ENCODE measurements at places on chromosomes 13 and 19.

DNA sequence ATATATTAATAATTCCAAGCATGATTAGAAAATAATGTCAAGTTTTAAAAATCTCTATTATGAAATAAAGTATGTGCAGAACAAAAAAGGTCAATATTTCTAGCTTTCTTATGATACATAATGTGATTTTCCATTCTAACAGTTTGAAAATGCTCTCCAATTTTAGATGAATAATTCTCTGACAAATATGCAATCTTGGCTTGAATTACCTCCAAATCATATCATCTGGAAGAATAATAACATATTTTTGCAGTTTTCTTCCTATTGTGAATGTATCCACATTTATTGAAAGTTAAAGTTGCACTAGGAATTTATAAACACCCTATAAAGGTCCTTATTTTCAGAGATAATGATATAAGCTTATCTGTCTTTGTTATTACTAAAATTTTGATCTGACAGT lies 548.5 kb upstream of the SLC10A2 start:
- H3K27me3 ChIP-seq = no peaks in the 10 kb centered on the region
- no peaks in the 10 kb centered on the region for H3K36me3 ChIP-seq
- no peak overlapping the region for H3K4me3 ChIP-seq
- H3K4me1 ChIP-seq = no peaks in the 10 kb centered on the region
- H3K27ac ChIP-seq = no peak overlapping the region

- H3K27ac ChIP-seq = no peak overlapping the region
- H3K36me3 ChIP-seq = no peaks in the 10 kb centered on the region
- no peak overlapping the region for H3K4me3 ChIP-seq
- DNase-seq = no peak
- peaks cover 43% of the 10 kb centered on the region for H3K4me1 ChIP-seq
Measured at GRCh38 chr13:78602561-78603239, 652 bp downstream of the POU4F1 start.

DNA sequence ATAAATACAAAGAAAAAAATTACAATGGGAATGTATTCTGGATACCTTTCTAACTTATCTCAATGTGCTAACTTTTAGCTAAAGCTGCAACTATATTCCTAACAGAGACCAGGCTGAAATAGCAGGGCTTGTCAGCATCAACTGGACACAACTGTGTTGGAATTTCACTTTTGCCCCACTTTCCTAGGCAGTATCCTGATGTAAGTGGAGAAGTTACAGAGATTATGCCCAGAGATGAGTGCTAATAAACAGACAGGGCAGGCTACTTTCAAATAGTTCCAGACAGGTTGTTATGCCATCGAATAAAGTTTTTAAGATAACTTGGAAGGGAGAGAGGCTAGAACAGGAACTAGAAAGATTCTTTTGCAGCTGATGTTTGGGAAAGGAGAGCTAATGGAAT lies 201.9 kb downstream of the KCTD12 start:
- no peak for DNase-seq
- no peaks in the 10 kb centered on the region for H3K36me3 ChIP-seq
- H3K4me3 ChIP-seq = no peak overlapping the region
- H3K27ac ChIP-seq = no peak overlapping the region
- no peaks in the 10 kb centered on the region for H3K27me3 ChIP-seq

- H3K36me3 ChIP-seq = no peaks in the 10 kb centered on the region
- H3K4me1 ChIP-seq = no peaks in the 10 kb centered on the region
- DNase-seq = no peak
- no peak overlapping the region for H3K4me3 ChIP-seq
Measured at GRCh38 chr13:50577806-50578205, 265.7 kb downstream of the DLEU7 start.

- no peak overlapping the region for H3K27ac ChIP-seq
- H3K4me3 ChIP-seq = no peak overlapping the region
- peaks cover 14% of the 10 kb centered on the region for H3K36me3 ChIP-seq
- H3K4me1 ChIP-seq = peaks cover 18% of the 10 kb centered on the region
- H3K27me3 ChIP-seq = no peaks in the 10 kb centered on the region
Measured at GRCh38 chr19:56309511-56310185, 5.0 kb downstream of the ZSCAN5A start.

DNA sequence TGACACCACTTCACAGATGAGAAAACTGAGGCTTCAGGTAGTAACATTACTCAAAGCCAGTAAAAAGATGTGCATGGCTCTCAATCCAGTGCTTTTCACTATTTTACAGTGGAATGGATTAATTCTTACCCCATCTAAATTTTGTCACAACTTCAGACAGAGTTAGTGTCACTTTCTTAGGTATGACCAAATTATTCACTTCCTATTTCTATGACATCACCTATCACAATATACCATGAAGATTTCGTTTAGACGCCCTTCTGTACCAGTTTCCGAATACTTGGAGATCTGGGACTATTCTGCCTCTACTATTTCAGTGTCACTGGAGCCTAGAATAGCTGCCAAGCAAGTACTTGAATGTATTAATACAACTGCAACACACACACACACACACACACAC lies 437.5 kb downstream of the KLF12 start:
- no peak overlapping the region for H3K4me3 ChIP-seq
- H3K27ac ChIP-seq = no peak overlapping the region
- no peaks in the 10 kb centered on the region for H3K4me1 ChIP-seq
- H3K27me3 ChIP-seq = no peaks in the 10 kb centered on the region

DNA sequence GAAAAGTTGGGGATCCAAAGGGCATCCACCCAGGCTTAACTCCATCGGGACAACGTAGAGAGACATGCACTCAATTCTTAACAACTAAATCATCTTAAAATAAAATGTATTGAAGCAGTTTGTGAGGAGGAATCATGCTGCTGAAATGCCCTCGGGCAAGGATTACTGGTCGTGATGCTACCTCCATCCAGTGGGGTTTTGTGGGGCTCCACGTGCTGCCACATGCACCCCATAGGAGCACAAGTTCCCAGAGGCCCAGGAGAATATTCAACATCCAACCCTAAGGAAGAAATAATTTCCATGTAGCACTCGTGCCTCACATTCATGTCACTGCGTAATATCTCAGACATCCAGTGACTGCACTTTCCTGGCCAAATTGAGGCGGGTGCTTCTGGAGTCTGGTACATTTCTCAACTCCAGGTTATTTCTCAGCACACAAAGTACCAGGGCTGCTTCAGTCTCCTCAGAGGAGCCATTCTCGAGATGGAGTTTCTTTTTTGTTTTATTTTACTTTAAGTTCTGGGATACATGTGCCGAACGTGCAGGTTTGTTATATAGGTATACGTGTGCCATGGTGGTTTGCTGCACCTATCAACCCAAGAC lies 429.8 kb downstream of the FOXO1 start:
- DNase-seq = no peak
- H3K27ac ChIP-seq = no peak overlapping the region
- no peaks in the 10 kb centered on the region for H3K4me1 ChIP-seq

DNA sequence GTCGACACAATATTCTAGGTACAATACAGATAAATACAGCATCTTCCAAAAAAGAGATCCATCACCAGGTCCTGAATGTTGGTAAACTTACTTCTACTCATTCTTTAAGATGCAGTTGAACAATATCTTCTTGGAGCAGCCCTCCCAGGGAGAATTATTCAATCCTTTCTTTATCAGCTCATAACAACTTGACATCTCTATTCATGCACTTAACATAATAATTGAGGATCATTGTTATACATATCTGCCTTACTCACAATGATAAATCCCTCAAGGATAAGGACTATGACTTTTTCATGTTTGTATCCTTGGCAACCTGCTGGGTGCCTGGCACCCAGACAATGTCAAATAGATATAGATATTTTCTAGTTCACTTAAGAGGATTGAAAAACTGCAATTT lies 219.5 kb downstream of the POU4F1 start:
- no peaks in the 10 kb centered on the region for H3K36me3 ChIP-seq
- H3K4me1 ChIP-seq = no peaks in the 10 kb centered on the region
- H3K27ac ChIP-seq = no peak overlapping the region
- no peak overlapping the region for H3K4me3 ChIP-seq
- no peak for DNase-seq

- no peak overlapping the region for H3K27ac ChIP-seq
- no peak for DNase-seq
- H3K4me3 ChIP-seq = no peak overlapping the region
Measured at GRCh38 chr19:15188851-15189250, 11.9 kb downstream of the NOTCH3 start.

DNA sequence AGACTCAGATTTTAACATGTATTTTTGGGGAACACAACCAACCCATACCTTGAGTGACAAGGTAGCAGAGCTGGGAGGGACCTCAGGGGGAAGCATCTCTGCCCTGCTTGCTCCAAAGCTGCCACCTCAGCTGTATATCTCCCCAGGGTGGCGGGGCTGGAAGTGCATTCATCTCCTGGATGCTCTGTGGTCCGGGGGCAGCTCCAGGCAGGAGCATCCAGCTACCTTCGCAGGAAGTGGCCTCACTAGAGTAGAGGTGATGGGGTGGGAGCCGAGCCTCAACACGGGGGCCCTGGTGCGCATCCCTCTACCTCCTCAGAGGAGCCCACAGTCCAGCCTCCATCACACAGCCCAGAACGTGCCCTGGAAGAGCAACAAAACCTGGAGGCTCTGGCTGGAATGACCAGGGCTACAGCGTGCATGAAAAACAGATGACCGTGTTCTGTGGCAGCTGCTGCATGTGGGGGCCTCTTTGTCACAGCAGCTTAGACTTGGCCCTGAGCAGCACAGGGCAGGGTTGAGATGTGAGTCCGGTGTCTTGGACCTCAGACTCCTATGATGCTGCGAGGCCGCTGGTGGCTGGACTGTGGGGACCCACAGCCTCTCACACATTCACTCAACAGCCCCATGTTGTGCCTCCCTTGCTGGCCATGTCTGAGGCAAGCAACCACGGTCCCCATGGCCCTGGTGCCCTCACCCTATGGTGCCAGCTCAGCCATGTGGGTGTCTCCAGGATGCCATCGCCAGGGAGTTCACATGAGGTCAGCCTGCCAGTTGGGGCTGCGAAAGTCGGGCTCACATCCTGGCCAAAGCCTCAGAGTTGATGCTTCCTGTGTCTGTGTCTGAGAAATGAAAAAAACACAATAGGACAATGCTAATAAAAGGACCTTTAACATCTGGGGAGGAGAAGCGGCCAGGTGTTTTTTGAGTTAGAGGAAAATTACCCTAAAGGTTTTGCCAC lies 17.1 kb upstream of the GAS6 start:
- H3K36me3 ChIP-seq = no peaks in the 10 kb centered on the region
- no peaks in the 10 kb centered on the region for H3K4me1 ChIP-seq
- peaks cover 8% of the 10 kb centered on the region for H3K27me3 ChIP-seq
- H3K27ac ChIP-seq = no peak overlapping the region

GRCh38 chr13:87919956-87920355 lies 248.8 kb downstream of the SLITRK5 start:
- no peaks in the 10 kb centered on the region for H3K4me1 ChIP-seq
- no peaks in the 10 kb centered on the region for H3K36me3 ChIP-seq
- H3K4me3 ChIP-seq = no peak overlapping the region
- no peak overlapping the region for H3K27ac ChIP-seq
- no peaks in the 10 kb centered on the region for H3K27me3 ChIP-seq

GRCh38 chr13:49693877-49694276 lies 2.6 kb upstream of the EBPL start:
- H3K4me3 ChIP-seq = no peak overlapping the region
- H3K4me1 ChIP-seq = peaks cover 24% of the 10 kb centered on the region
- H3K27me3 ChIP-seq = no peaks in the 10 kb centered on the region
- H3K27ac ChIP-seq = no peak overlapping the region
- peaks cover 10% of the 10 kb centered on the region for H3K36me3 ChIP-seq
- DNase-seq = no peak

- no peak for DNase-seq
- H3K27ac ChIP-seq = no peak overlapping the region
- H3K27me3 ChIP-seq = no peaks in the 10 kb centered on the region
- H3K4me1 ChIP-seq = no peaks in the 10 kb centered on the region
- H3K4me3 ChIP-seq = no peak overlapping the region
Measured at GRCh38 chr13:100694722-100695508, 20.3 kb upstream of the TMTC4 start.

GRCh38 chr13:113652404-113653263 lies 5.4 kb downstream of the ATP4B start:
- H3K27me3 ChIP-seq = no peaks in the 10 kb centered on the region
- no peak overlapping the region for H3K27ac ChIP-seq
- no peaks in the 10 kb centered on the region for H3K36me3 ChIP-seq
- no peaks in the 10 kb centered on the region for H3K4me1 ChIP-seq
- no peak overlapping the region for H3K4me3 ChIP-seq

DNA sequence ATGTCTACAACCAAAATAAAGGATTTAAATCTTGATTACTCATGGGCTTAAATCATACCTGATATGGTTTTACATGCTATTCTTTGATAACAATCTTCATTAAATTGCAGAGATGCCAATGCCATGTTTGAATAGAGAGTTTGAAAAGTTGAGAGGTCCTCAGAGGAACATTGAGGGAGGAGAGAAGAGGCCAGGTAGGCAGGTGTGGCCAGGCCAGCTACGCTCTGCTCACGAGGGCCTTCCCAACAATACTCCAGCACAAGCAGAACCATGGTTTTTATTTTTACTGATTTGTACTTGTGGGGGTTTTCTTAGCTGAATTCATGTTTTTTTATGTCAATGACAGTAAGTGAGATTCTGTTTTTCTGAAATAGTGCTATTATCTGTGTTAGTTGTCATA lies 158.1 kb upstream of the RFC3 start:
- H3K36me3 ChIP-seq = no peaks in the 10 kb centered on the region
- H3K27ac ChIP-seq = no peak overlapping the region
- no peak overlapping the region for H3K4me3 ChIP-seq
- H3K4me1 ChIP-seq = no peaks in the 10 kb centered on the region
- H3K27me3 ChIP-seq = no peaks in the 10 kb centered on the region
- DNase-seq = no peak

DNA sequence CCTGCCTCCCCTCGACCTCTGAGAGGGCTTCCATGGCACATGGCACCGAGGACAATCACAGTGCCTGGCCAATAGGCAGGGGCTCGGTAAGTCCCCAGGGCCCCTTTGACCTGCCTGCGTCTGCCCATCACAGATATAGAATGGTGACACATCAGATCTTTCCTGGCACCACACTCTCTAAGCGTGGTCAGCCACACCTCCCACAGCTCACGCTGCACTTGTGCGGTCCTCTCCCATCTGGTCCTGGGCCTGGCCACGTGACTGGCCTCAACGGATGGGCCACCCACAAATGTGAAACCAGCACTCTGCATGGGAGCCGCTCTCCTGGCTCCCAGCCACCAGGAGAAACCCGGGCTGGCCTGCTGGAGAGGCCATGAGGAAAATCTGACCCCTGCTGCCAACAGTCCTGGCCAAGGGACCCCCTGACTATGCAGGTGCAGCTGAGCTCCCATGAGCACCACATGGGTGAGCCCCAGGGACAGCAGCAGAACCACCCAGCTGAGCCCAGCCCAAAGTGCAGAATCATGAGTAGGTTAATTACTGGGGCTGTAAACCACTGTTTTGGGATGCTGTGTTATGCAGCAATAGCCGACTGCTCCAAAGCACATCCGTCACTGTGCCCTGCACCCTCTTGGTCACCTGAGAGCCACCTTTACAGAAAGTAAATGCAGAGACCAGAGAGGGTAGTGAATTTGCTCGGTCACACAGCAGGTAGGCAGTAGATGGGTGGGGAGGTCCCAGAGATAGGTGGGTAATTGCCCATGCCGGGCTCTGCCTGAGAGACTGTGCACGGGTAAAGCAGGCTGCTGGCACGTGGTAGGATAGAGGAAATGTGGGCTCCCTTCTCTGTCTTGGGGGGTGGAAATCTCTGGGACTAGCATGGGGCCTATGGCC lies 9.7 kb upstream of the MEF2B start:
- no peaks in the 10 kb centered on the region for H3K27me3 ChIP-seq
- DNase-seq = no peak
- no peak overlapping the region for H3K4me3 ChIP-seq
- no peaks in the 10 kb centered on the region for H3K4me1 ChIP-seq
- peaks cover 52% of the 10 kb centered on the region for H3K36me3 ChIP-seq
- H3K27ac ChIP-seq = no peak overlapping the region

Measured in DND-41 (cell line).